ENCODE measurements at places on chromosomes 3 and 15.
A peak's percentile ranks its signal among the peaks of the same experiment; 100 is the strongest.

- DNase-seq, result no peak
Measured at GRCh38 chr3:69033470-69033869, 18.7 kb downstream of the TMF1 start.

DNA sequence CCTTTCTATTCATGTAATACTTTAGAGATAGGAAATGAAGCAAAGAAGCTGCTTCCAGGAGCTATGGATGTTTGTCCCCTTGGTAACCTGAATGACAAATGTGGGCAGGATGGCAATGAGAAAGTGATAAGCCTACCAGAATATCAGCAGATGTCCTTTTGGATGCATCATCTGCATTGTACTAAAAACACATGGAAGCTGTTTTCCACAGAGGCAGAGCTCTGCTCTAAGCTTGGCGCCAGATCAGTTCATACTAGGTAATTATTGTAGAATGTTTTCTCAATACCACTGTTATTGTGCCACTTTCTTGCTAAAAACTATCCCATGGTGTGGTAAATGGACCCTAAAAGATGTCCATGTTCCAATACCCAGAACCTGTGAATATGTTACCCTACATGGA lies 100.2 kb downstream of the DTWD1 start:
- DNase-seq, result no peak

GRCh38 chr3:187737368-187738070 lies 7.7 kb downstream of the BCL6 start:
- peak; percentile 82 for DNase-seq

DNA sequence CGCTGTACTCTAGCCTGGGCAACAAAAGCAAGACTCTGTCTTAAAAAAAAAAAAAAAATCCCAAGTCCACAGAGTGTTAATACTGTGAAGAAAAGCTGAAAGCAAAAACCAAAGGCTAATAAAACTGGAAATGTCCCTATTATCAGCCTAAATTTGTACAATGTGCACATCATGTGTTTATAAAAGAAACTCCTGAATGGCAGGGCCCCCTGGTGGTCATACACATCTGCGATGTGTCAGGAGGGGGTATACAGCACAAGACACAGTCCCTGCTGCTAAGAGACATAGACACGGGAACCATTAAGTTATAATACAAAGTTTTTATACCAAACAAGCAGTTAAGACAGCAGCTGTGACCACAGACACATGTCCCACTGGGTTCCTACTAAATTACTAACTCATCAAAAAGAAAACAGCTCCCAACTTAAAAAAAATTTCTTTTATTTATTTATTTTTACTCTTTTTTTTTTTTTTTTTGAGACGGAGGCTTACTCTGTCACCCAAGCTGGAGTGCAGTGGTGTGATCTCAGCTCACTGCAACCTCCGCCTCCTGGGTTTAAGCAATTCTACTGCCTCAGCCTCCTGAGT lies 31.0 kb downstream of the IDH2 start:
- DNase-seq, result peak; percentile 83

GRCh38 chr3:58296269-58296668 lies 9.8 kb upstream of the RPP14 start:
- DNase-seq, result no peak

DNA sequence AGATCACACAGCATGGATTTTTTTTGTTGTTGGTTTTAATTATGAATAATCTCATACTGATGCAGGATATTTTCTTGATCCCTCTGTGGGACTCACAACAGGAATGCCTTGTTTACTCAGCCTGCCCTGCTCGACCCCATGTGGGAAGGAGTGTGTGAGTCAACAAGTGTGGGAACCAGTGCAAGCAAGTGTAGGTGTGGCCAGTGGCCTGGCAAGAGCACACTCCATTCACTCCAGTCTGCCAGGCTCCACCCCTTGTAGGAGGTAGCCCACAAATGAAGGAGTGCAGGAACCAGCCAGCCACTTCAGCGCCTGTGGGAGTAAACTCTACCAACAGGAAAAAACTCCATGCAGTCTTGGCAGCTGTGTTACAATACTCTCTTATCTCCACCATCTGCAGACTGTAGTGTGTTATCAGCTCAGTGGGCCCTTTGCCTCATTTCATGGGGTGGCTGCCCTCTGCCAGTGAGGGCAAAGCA lies 393.6 kb downstream of the OTOL1 start:
- no peak for DNase-seq

DNA sequence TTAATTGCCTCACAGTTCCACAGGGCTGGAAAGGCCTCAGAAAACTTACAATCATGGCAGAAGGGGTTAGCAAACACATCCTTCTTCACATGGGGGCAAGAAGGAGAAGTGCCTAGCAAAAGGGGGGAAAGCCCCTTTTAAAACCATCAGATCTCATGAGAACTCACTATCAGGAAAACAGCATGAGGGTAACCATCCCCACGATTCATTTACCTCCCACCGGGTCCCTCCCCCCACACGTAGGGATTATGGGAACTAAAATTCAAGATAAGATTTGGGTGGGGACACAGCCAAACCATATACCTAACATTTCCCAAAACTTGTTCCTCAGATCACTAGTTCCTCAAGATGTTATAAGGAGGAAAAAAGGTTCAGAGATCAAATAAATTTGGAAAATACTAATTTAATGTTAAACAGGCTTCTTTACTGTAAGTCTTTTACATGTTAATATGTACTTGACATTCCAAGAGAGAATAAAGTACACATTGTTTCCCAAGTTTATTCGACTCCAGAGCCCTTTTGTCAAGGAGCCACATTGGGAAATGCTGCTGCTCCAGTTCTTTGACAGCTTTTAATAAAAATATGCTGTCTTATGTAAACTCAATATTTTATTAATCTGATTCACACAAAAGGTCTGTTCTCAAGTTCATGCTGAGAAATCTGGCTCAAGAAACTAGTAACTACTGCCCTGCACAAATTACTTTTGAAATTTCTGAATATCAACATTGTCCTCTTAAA lies 17.8 kb downstream of the HERC1 start:
- no peak for DNase-seq

- DNase-seq, result no peak
Measured at GRCh38 chr3:43759297-43759782, 68.6 kb downstream of the ABHD5 start.
